ENCODE measurements at places on chromosomes 13 and 19. TPM values are rescaled to one million over a fixed set of nuclear protein-coding genes. Genes with fewer than 3 reads are reported as not detected.

GRCh38 chr13:39612023-39612637 lies 9.1 kb upstream of the LHFPL6 start:
- DNase-seq, result no peak

- no peak for DNase-seq
These were observed 31.2 kb downstream of the MPHOSPH8 start for GRCh38 chr13:19664481-19665230.

GRCh38 chr13:45196622-45197021 lies 4.2 kb downstream of the KCTD4 start:
- no peak for DNase-seq

- no peak for DNase-seq
These were observed 5.2 kb upstream of the STK24 start for GRCh38 chr13:98581971-98582702.

The ZNF726 gene
- 0.63 TPM for total RNA-seq

Data from left lobe of liver (tissue), 2 donors.